SHP77 treated with DMSO at 0.1 percent for 48 hours (cell line): ENCODE measurements at places on chromosomes 5 and 9.

GRCh38 chr5:78624011-78624541 is 24.5 kb downstream of the LHFPL2 start:
- DNase-seq = no peak

DNA sequence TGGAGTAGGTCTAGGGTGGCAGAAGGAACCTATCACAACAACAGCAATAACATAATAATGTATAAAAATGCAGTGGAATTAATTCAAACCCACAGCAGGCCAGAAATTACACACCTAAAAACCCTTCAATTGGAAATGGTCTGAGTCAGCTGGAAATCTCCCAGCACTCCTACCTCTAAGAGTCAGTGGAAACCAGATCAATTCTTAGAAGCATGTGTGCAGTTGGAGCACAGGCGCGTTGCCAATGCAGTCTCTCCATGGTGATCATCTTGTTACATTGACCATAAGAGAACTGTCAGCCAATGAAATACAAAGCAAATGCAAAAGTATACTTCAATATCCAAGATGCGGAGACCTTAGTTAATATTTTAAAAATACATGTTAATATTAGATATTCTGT is 15.1 kb upstream of the CSNK1G3 start:
- no peak for DNase-seq

GRCh38 chr5:172678902-172679301 is 37.8 kb downstream of the NEURL1B start:
- no peak for DNase-seq

- DNase-seq = no peak
Measured at GRCh38 chr5:80958616-80959015, 1.5 kb upstream of the RASGRF2 start.

DNA sequence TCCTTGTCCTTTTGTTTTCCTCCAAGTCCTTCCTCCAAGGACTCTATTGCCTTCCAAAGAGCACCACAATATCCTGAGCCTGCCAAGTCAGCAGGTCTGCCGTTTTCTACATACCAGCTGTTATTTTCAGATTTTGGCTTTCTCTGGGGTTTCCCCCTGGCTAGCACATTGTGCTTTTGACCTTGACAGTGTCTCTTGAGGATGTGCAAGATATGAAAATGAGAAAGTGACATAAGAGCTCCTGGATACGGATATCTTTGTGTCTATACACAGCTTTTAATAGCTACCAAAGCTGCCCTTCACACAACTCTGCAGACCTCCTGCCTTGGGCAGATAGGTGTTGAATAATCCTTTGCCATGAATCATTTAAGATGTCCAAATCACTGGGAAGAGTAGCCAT is 67.0 kb downstream of the HAPLN1 start:
- DNase-seq = no peak

- no peak for DNase-seq
Measured at GRCh38 chr9:135380311-135380960, 99.1 kb upstream of the PPP1R26 start.

- DNase-seq = no peak
Measured at GRCh38 chr5:33310451-33310850, 130.3 kb upstream of the TARS1 start.

- DNase-seq = no peak
Measured at GRCh38 chr5:10215366-10215765, 34.3 kb downstream of the ATPSCKMT start.

DNA sequence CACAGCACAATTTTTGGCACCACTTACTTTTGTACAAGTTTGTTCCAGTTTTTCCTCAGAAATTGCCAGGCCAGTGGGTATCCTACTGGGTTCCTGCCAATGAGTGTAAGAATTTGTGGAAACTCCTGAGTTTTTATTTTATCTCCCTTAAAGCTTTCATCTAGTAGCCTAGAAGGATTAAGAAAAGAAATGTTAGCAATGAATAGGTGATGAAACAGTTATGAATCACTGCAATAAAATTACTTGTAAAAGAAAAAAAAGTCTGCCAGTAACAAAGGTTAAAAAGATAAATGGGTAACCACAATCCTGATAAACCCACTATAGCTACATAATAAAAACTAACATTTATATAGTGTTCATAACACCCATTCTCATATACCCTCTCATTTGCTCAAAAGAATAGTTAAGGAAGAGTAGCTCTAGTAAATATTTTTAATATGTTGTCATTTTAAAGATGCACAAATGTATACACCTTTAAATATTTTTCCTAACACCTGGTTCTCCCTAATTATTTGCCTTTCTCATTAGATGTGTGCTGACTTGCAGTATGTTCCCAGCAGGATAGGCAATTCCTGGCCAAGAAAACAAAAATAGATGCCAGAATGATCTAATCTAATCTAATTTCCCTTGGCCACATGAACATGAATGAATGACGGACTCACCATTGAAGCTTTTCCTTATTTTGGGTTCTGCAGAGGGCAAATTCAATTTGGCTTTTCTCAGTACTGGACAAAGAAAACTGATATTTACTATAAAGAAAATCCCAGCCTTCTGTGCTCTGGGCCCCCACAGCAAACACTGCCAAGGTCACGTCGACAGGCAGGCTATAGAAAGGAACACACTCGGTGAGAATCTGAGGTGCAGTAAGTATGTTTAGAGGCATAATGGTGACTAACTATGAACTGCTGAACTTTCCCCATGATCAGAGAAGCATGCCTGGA is 26.4 kb downstream of the ERAP1 start:
- no peak for DNase-seq

DNA sequence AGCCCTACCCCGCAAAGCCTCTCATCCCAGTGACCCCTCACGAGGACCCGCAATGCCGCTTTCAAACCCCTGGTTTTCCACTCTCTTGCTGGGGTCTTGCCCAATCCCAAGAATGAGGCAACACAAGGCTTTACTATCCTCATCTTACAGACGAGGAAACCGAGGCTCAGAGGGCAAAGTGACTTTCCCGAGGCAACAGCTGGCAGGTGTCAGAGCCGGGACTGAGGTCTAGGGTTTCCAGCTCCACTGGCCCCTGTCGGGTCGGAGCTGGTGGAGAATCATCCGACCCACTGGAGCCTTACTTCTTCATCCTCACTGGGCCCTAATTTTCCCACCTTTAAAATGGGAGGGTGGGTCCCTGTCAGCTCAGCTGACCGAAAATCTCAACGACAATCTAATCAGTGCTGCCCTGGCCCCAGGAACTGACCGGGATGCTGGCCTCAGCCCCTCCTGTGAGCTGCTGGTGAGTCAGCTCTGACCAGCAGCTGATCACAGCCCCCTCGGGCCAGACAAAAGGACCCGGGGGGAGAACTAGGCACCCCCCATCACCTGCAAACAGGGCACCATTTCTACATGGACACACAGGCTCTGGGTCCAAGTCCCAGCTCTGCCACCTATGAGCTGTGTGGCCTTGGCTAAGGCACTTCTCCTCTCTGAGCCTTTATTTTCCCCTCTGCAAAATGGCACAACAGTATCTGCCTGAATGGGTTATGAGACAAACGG is 72.7 kb upstream of the STXBP1 start:
- no peak for DNase-seq

GRCh38 chr5:149586708-149587318 is 5.5 kb downstream of the ARHGEF37 start:
- no peak for DNase-seq

GRCh38 chr5:178576591-178577351 is 13.4 kb downstream of the COL23A1 start:
- DNase-seq = no peak

- no peak for DNase-seq
Measured at GRCh38 chr9:4507306-4508130, 17.2 kb downstream of the SLC1A1 start.

GRCh38 chr5:65394087-65394486 is 87.6 kb downstream of the ADAMTS6 start:
- no peak for DNase-seq

DNA sequence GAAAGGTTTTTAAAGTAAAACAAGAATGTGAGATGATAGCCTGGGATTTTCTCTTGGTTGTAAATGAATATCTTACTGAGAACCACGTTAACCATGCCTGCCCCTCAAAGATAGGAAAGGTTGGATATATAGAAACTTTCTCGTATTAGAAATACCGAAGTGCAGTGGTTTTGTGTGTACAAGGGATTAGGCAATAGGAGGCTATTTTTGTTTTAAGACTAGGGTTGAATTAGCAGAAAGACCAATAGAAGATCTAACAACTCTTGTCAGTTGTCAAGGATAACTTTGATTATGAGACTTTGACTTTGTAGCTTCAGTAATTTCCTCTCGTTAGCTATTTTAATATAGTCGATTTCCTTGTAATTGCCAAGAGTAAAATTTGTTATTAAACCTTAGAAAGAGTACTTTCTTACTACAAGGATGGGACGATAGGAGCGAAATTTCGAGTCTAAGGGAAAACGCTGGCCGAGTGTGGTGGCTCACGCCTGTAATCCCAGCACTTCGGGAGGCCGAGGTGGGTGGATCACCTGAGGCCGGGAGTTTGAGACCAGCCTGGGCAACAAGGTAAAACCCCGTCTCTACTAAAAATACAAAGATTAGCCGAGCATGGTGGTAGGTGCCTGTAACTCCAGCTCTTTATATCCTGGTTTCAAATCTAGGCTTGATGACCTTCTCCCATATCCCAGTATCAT is 838 bp downstream of the POLK start:
- peak; percentile 28 for DNase-seq

DNA sequence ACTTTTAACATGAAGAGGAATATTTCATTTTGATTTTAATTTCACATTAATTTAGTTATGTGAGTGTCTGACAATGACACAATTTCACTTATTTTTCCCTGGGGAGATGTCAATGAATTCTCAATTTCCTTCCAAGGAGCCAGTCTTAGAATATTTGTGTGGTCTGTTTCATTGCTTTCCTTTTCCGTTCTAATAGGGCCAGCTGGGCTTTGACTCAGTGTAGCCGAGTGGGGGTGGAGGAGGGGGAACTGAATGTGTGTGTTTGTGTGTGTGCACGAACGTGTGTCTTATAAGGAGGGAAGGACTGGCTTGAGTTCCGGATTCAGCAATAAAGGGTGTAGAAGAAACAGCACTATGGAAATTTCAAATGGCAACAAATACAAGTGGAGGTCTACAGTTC is 100.0 kb downstream of the BASP1 start:
- DNase-seq = no peak

GRCh38 chr5:159768243-159768642 is 148.0 kb upstream of the ADRA1B start:
- no peak for DNase-seq

GRCh38 chr9:97617939-97618416 is 15.2 kb downstream of the TSTD2 start:
- DNase-seq = no peak

DNA sequence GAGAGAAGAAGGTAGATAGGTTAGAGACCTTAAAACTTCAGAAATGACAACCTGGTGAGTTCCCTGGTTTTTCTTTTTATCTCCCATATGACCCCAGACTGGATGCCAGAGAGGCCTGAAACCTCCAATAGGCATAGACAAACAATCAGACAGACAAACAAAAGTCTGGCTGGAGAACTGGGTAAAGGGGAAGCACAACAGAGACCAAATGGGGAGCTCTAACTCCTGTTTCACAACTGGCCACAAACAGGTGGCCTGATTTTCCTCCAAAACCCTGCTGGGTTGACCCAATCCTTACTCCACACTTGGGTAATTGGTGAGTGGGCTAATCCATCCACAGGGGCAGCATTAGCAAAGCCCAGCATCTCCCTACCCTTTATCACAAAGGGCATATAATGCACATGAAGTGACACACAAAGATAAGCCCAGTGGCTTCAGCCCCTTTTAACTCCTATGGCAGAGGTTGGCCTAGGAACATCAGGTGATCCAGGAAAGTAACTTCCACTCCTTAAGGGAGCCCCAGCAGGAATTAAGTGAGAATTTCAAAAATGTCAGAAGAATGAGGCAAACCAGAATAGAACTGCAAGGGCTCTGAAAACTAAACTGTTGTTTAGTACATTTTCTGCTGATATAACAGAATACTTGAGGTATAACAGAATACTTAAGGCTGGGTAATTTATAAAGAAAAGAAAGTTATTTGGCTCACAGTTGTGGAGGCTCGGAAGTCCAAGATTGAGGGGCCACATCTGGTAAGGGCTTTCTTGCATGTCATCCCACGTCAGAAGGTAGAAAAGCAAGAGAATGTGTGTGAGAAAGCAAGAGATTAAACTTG is 60.9 kb upstream of the ROR2 start:
- no peak for DNase-seq

DNA sequence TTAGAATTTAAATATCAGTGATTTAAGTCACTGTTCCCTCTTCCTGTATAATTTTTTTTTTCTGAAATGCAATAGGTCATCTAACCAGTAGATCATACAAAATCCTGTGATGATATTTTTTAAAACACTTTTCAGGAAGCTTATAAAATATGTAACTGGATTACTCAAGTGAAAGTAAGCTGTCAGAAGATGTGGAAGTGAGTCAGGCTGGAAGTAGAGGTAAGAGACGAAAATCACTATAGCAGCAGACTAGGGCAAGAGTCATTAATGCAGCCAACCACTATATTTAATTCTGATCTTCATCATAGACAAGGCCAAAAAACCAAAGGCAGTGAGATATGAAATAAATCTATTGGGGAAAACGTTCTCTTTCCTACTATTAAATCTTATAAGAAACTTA is 65.7 kb upstream of the C6 start:
- no peak for DNase-seq
